Endothelial cell of coronary artery (primary cell): ENCODE measurements at places on chromosomes 16 and 17. TPM values are rescaled to one million over a fixed set of nuclear protein-coding genes. Genes with fewer than 3 reads are reported as not detected.

The SLC25A11 gene
- 53.0 and 53.2 TPM in 2 replicates for total RNA-seq

The HOXB3 gene
- 9.1 and 12.2 TPM in 2 replicates for total RNA-seq

The KRTAP3-2 gene
- not detected in 2 replicates for total RNA-seq

The SRCAP gene
- 23.7 and 34.1 TPM in 2 replicates for total RNA-seq

The RUNDC3A gene
- total RNA-seq: 0.47 and 0.54 TPM in 2 replicates

The KRTAP4-6 gene
- total RNA-seq: not detected in 2 replicates

The KRT40 gene
- not detected in 2 replicates for total RNA-seq

The RAPGEFL1 gene
- 0.99 and 1.3 TPM in 2 replicates for total RNA-seq

The ABCA9 gene
- 2.4 and 4.4 TPM in 2 replicates for total RNA-seq

The KCNJ18 gene
- total RNA-seq: not detected in 2 replicates
